GDM1 (cell line): ENCODE measurements at places on chromosomes 11 and 22.

DNA sequence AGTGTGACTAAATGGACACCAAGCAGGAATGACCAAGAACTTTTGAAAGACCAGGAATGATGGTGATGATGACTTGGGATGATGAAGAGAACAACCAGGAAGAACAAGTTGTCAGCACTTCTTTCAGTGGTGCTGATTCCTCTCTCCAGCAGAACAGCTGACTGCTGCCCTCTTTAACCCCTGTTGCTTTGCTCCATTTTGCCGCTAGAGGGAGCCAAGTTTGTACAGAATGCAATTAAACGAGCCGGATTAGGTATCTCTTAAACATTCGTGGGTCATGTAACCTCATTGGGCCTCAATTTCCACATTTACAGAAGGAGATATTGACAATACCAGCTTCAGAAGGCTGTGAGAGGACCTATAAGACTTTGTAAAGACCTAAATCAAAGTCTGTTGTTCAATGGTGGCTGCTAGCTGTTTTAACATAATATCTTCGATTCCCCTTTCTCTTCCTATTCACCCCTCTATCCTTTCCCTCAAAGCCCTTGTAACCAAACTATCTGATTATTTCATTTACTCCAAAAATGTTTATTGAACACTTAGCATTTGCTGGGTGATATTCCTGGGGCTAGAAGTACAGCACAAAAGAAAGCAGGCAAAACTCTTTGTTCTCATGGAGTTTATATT lies 1.9 kb downstream of the OR4S1 start:
- DNase-seq = peak; percentile 51

DNA sequence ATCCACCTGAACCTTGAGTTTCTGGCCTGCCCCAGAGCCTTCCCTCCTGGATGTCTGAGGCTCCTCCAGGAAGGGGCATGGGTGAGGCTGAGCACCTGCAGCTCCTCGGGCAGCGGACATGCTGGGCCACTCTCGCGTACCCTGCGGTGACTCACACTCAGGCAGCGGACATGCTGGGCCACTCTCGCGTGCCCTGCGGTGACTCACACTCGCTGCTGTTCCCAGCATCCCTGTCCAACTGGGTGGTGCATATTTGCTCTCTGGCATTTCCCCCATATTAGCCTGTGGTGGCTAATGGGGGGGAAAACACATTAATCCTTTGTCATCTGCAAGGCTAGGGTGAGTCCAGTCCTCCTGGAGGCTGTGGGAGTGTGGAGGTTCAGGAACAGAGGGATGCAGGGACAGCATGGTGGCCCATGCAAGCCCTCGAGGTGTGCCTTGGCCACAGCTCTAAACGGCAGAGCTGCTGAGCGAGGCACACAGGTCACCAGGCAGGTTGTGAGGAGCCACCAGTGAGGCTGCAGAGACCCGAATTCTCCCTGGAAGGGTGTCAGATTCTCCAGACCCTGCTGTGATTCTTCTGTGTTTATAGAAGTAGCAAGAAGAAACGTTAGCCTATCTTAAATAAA lies 728.1 kb downstream of the BRD1 start:
- DNase-seq = no peak

GRCh38 chr11:15901054-15901453 lies 455.3 kb downstream of the SOX6 start:
- DNase-seq = no peak

GRCh38 chr22:17575681-17576080 lies 12.4 kb downstream of the SLC25A18 start:
- no peak for DNase-seq

DNA sequence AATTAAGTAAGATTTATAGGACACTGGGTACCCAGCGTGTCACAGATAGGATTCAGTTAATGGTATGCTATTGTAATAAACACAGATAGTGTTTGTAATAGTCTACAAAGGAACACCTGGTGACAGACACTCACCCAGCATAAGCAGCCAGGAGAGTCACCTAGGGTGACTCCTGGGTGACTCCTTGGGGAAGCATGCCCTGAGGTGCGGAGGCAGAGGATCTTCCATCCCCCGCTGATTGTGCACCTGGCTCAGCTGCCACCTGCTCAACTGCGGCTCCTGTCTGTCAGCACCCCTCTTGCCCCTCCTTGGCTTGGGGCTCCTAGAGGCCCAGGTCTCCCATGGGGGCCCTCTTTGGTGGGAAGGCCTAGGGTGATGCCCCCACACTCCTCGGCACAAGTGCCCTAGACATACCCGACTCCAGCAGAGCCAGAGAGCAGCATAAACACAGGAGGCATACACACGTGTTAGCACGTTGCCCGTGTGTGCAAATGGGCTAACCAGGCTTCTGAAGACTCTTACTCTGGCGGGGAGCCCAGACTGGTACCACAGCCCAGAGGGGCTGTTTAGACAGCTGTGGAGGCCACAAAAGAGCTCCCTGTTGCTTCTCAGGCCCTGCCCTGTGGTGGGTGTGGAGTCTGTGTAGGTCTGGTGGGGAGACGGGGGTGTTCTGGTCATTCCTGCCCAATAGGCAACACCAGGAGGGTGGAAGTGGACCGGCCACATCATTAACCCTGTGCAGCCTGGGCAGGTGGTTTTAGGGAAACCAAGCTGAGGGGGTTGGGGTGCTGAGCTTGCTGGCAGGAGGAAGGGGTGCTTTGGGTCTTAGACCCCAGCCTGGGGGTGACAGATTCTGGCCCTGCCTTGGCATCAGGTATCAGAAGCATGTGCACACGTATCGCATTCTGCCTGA lies 3.0 kb downstream of the INPPL1 start:
- no peak for DNase-seq
